ENCODE measurements at places on chromosomes 7 and 10. TPM values are rescaled to one million over a fixed set of nuclear protein-coding genes. Genes with fewer than 3 reads are reported as not detected.

Gene OLAH
- total RNA-seq = 0.32 TPM

Gene MYO3A
- not detected for total RNA-seq

Gene EGR2
- 46.6 TPM for total RNA-seq

Gene NEBL
- 0.34 TPM for total RNA-seq

Gene ATOH7
- total RNA-seq = not detected

Gene FLNC
- 0.14 TPM for total RNA-seq

Gene PALD1
- 6.6 TPM for total RNA-seq

Gene OR6B1
- total RNA-seq = not detected

Gene ABCB1
- total RNA-seq = 8.8 TPM

Gene DNMBP
- 2.9 TPM for total RNA-seq

Gene AS3MT
- not detected for total RNA-seq

Gene NUTM2E
- total RNA-seq = not detected

Gene HOXA6
- total RNA-seq = not detected

Gene LRRD1
- total RNA-seq = not detected

Gene TDRD1
- total RNA-seq = 0.05 TPM

Measured in activated CD8-positive, alpha-beta T cell treated with anti-CD3 and anti-CD28 coated beads for 36 hours (primary cell).